Foreskin fibroblast (primary cell): ENCODE measurements at places on chromosomes 4 and X.

DNA sequence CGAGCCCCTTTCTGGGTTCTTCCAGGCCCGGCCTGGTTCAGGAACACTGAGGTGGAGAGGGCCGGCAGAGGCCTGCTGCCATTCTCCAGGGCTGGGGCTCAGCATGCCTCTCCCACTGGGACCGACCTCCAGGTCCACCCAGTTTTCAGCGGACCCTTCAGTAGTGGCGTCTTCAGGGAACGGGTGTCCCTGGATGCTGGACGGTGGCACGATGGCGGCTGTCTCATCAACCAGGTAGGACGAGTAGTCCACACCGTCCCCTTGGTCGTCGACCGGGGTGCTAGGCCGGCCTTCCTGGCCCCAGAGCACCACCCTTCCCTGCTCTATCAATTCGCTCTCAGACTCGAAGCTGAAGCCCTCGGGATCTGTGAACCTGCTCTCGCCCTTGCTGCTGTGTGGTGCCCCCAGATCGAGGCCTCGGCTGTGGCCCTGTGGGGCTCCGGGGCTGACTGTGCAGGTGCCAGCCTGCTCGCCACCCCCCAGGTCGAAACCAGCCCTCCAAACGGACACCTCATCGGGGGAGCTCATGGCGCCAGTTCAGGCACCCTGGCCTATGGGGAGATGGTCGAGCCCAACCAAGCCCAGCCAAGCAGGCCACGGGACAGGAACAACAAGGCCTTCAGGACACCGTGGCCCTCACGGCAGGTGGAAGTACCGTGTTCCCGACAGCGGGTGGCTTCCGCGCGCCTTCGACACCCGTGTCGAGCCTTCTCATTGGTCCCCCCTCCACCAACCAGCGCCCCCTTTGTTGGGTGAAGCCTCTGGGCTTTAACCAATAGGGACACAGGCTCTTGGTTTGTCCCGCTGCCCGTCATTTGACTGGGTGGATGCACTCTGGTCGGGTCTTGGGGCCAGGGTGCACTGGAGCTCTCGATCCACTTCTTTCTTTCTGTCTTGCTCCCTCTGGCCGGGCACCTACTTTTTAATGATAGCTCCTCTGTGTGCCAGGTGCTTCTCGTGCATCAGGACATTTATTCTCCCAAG, 814 bp upstream of the LOC101059915 start:
- no peak for DNase-seq

GRCh38 chrX:29196501-29196900, 609.3 kb downstream of the IL1RAPL1 start:
- DNase-seq, result no peak

DNA sequence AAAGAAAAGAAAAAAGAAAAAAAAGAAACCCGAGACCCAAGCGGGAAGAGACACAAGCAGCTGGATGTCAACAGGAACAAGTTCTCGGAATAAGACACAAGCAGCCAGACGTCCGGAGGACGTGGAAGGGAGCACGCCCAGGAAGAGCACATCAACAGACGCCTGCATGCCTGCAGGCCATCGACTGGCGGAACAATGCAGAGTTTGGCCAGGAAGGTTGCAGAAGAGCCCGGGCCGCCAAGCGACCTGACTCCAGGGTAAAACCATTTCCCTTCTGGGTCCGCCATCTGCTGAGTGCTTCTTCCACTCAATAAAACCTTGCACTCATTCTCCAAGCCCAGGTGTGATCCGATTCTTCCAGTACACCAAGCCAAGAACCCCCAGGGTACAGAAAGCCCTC, 95.6 kb upstream of the PRR32 start:
- DNase-seq, result no peak

DNA sequence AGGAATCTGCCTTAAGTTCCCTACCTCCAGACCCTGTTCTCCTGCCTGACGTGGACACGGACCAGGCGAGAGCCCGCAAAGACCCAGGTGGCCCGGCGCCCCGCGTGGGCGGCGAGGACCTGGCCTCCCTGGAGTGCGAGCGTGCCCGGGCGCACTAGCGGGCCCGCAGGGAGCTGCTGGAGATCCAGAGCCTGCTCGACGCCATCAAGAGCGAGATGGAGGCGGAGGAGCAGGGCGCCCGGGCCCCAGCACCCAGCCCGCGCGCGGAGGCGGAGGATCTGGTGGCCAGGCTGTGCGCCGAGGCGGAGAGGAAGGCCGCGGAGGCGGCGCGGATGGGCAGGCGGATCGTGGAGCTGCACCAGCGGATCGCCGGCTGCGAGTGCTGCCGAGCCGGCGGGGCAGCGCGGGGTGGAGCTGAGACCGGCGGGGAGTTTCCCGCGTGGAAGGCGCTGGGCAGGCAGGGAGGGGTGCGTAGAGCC, 18.2 kb downstream of the MRFAP1 start:
- peak; percentile 65 for DNase-seq

GRCh38 chrX:116399681-116400080, 36.7 kb upstream of the SLC6A14 start:
- DNase-seq, result no peak

- DNase-seq, result no peak
Observed at GRCh38 chr4:1446502-1447386, 40.5 kb upstream of the NKX1-1 start.

DNA sequence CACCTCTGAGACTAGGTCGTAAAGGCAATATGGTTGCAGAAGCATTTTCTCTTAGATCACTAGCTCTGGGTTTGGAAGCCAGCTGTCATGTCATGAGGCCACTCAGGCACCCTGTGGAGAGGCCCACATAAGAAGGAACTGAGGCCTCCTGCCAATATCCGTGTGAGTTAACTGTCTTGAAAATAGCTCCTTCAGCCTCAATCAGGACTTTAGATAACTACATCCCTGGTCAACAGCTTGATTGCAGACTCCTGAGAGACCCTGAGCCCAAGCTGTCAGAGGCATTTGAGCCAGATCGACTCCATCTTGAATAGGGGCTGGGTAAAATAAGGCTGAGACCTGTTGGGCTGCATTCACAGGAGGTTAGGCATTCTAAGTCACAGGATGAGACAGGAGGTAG, 15.1 kb upstream of the REPS2 start:
- no peak for DNase-seq

GRCh38 chrX:136065044-136065671, 79.9 kb downstream of the SLC9A6 start:
- DNase-seq, result peak; percentile 42

GRCh38 chr4:110049951-110050925, 137.6 kb downstream of the EGF start:
- peak; percentile 77 for DNase-seq
